ENCODE measurements at places on chromosomes 2 and 18. TPM values are rescaled to one million over a fixed set of nuclear protein-coding genes. Genes with fewer than 3 reads are reported as not detected.

GRCh38 chr2:228447266-228447915 is 265.9 kb upstream of the SPHKAP start:
- H3K27ac ChIP-seq: no peak overlapping the region
- DNase-seq: no peak
- H3K4me3 ChIP-seq: no peak overlapping the region

- no peaks in the 10 kb centered on the region for H3K36me3 ChIP-seq
- no peaks in the 10 kb centered on the region for H3K27me3 ChIP-seq
- H3K27ac ChIP-seq: no peak overlapping the region
- peak; percentile 71 for DNase-seq
These were observed 28.8 kb upstream of the NEDD4L start for GRCh38 chr18:58015065-58015780.

DNA sequence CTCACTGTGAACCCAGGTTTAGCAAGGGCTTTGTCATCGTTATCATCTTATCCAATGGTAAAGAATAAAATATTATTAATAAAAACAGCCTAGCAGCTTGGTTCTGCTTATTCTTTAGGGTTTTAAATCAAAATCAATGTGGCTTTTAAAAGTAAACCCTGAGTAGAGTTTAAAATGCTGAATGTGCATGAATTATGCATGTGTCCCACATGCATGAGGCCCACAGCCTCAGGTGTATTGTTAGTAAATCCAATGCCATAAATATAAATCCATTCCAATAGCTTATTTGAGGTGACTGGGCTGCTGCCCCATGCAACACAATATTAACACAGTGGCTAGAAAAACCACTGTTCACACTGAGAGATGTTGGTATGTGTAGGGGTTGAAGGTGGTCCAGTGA is 254.1 kb downstream of the HNMT start:
- no peak overlapping the region for H3K27ac ChIP-seq
- H3K4me1 ChIP-seq: no peaks in the 10 kb centered on the region
- no peaks in the 10 kb centered on the region for H3K36me3 ChIP-seq
- H3K27me3 ChIP-seq: no peaks in the 10 kb centered on the region

GRCh38 chr18:58013241-58014211 is 30.5 kb upstream of the NEDD4L start:
- DNase-seq: no peak
- H3K27me3 ChIP-seq: no peaks in the 10 kb centered on the region
- no peaks in the 10 kb centered on the region for H3K36me3 ChIP-seq

DNA sequence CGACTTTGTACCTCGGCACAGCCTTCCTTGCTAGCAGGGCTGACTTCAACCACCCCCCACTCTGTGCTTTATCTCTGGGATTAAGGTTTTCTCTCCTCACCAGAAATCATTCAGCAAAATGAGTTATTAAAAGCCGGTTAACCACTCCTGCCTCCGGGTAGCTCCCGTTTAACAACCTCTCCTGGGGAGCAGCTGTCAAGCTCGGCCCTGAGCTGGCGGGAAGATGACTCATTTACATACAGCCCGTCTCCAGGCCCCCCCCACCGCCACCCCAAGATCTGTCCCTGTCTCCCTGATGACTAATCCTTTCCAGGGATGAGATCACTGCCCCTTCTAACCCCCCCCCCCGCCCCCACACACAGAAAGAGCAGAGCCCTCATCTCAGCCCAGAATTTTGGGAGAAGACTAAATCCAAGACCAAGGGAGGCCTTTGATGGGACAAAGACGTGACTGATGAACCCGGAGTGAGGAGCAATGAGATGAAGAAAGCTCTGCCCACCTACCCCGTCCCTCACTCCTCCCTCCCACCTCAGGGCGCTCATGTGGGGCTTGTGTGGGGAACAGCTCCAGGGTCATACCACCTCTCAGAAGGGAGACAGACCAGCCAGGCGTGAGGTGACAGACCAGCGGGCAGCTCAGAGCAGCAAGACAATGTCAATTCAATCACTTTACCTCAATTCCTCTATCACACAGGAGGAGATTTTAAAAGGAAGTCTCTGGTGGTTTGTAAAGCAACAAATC is 131.4 kb downstream of the MSH2 start:
- H3K4me3 ChIP-seq: no peak overlapping the region
- no peaks in the 10 kb centered on the region for H3K27me3 ChIP-seq
- H3K36me3 ChIP-seq: no peaks in the 10 kb centered on the region

DNA sequence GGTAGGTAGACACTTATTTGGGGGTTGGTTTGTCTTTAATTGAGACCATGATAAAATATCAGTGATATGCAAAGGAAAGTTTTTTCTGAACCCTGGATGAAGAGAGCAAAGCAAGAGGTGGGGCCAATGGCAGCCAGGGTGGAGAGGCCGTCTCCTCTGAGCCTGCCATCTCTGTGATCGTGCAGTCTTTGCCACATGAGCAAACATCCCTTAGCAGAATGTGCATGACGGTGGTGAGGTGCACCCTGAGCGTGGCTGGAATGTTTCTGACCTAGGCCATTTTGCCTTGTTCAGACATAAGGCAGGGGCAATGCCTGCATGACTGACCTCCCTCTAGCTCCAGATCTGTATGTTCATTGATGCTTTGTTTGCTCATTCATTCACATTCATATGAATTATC is 6.0 kb downstream of the NCK2 start:
- peaks cover 38% of the 10 kb centered on the region for H3K4me1 ChIP-seq
- H3K36me3 ChIP-seq: no peaks in the 10 kb centered on the region
- no peak for DNase-seq

DNA sequence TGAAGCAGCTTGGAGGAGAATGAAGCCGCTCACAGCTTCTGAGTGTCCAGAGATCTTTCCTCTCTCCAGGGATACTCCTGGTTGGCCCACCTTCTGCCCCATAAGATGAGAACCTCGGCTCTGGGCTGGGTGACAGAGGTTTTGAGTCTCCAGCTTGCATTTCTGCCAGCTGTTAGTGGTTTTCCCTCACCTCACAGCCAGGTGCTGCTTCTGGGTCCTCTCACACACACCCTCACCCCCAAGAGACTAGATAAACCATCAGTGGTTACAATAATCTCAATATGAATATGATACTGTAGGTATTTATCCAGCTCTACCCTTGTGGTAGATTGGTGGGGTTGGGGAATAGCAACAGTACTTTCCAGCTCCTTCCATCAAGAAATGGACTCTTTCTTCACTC is 161.7 kb upstream of the SIX3 start:
- DNase-seq: peak; percentile 32
- H3K36me3 ChIP-seq: no peaks in the 10 kb centered on the region
- H3K27ac ChIP-seq: peak overlapping the region; percentile 67
- H3K27me3 ChIP-seq: no peaks in the 10 kb centered on the region

- H3K36me3 ChIP-seq: no peaks in the 10 kb centered on the region
- no peaks in the 10 kb centered on the region for H3K27me3 ChIP-seq
- no peaks in the 10 kb centered on the region for H3K4me1 ChIP-seq
- no peak overlapping the region for H3K4me3 ChIP-seq
These were observed 166.3 kb downstream of the NRP2 start for GRCh38 chr2:205848601-205849000.

- H3K27me3 ChIP-seq: no peaks in the 10 kb centered on the region
- H3K36me3 ChIP-seq: no peaks in the 10 kb centered on the region
- H3K27ac ChIP-seq: no peak overlapping the region
- no peak overlapping the region for H3K4me3 ChIP-seq
These were observed 50.0 kb downstream of the TMEM163 start for GRCh38 chr2:134668821-134669220.

DNA sequence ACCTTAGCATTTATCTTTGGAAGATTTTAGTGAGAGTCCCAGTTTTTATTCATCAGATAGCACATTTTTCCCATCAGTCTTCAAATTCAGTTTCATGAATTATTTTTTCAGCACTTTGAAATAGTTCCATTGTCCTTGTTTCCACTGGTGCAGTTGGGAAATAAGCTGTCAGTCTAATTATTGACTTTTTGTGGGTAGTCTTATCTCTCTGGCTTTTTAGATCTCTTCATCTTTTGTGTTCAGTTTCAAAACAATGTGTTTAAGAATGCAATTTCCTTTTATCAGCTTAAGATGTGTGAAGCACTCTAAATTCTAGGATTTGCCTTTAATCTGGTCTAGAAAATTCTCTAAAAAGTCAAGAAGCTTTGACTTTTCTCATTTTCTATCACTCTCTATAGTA is 70.5 kb downstream of the GFPT1 start:
- no peak for DNase-seq
- H3K4me3 ChIP-seq: no peak overlapping the region
- no peaks in the 10 kb centered on the region for H3K4me1 ChIP-seq
- H3K27me3 ChIP-seq: no peaks in the 10 kb centered on the region
- H3K27ac ChIP-seq: no peak overlapping the region
- H3K36me3 ChIP-seq: peaks cover 8% of the 10 kb centered on the region

GRCh38 chr18:14026199-14026598 is 106.0 kb downstream of the ZNF519 start:
- no peaks in the 10 kb centered on the region for H3K27me3 ChIP-seq
- no peaks in the 10 kb centered on the region for H3K4me1 ChIP-seq
- H3K27ac ChIP-seq: no peak overlapping the region
- no peak for DNase-seq
- H3K36me3 ChIP-seq: no peaks in the 10 kb centered on the region

- no peak for DNase-seq
- no peaks in the 10 kb centered on the region for H3K27me3 ChIP-seq
- H3K36me3 ChIP-seq: no peaks in the 10 kb centered on the region
- H3K4me3 ChIP-seq: no peak overlapping the region
These were observed 187.9 kb upstream of the ZEB2 start for GRCh38 chr2:144707736-144708326.

DNA sequence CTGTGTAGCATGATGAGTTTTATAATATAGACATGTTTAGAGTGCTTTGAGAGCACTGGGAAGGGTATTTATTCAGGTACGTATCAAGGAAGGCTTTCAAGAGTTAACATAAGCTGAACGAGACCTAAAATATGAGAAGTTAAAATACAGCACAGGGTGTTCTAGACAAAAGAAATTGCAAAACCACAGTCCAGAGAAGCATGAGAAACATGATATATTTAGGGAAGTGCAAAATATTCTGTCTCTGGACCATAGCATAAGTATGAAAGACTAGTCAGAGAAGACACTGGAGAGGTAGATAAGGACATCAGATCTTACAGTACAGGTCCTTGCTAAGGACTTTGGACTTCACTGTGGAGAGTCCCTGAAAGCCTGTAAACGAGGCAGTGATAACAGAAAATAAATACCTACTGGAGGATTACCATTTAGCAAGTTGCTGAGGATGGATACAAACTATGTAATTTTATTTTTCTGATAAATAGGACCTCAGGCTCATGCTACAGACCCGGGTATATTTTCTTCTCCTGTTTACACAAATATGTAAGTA is 43.7 kb downstream of the FSIP2 start:
- no peak for DNase-seq
- no peak overlapping the region for H3K27ac ChIP-seq
- no peaks in the 10 kb centered on the region for H3K36me3 ChIP-seq
- no peaks in the 10 kb centered on the region for H3K27me3 ChIP-seq
- no peaks in the 10 kb centered on the region for H3K4me1 ChIP-seq
- H3K4me3 ChIP-seq: no peak overlapping the region

GRCh38 chr18:62479574-62479973 is 43.3 kb upstream of the ZCCHC2 start:
- H3K36me3 ChIP-seq: no peaks in the 10 kb centered on the region
- H3K27ac ChIP-seq: no peak overlapping the region
- H3K4me3 ChIP-seq: no peak overlapping the region
- H3K27me3 ChIP-seq: 0 out of 2 replicates have a peak, but pooled peaks cover 2% of the 10 kb centered on the region
- no peaks in the 10 kb centered on the region for H3K4me1 ChIP-seq

DNA sequence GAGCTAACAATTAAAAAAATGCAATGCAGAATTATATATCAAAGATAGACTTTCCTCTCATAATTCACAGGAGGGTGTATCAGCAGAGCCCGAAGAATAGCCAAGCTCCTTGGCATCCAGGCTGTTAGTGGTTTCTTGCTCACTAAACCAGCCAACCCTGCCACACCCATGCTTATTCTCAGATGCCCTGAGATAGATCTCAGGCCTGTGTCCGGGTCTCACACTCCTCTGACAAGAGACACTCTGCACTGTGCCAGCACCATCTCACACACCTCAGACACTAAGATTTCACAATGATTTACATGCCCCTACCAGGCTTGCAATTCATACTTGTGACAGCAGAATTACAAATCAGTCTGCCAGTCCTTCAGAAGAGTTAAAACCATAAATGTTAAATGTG is 64.5 kb downstream of the OSBPL1A start:
- H3K4me1 ChIP-seq: no peaks in the 10 kb centered on the region
- H3K36me3 ChIP-seq: no peaks in the 10 kb centered on the region
- no peaks in the 10 kb centered on the region for H3K27me3 ChIP-seq
- no peak overlapping the region for H3K27ac ChIP-seq
- no peak for DNase-seq
- no peak overlapping the region for H3K4me3 ChIP-seq

DNA sequence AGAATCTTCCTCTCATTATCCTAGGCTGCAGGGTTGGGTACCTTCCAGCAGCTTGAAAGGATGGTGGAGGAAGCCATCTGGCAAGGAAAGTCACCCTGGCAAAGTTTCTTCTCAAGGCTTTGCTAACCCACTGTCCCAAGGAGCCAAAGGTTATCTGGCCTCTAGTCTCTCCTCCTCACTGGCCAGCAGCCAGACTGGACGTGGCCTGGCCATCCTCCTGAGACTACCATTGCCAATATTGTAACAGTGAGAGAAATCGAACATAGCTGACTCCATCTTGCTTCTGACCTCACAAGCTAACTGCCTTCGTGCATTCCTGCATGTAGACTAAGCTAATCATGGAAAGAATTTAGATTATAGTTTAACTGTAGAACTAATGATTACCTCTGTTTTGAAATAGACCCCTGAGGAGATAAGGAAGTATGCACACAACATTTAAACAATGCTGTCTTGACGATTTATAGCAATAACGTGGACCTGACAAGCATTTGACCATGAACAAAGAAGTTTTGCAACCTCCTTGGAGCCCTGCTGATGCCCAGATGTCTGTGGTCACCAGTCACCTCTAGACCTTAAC is 7.8 kb upstream of the ANXA4 start:
- H3K27ac ChIP-seq: no peak overlapping the region
- no peak for DNase-seq
- H3K4me3 ChIP-seq: no peak overlapping the region
- peaks cover 20% of the 10 kb centered on the region for H3K4me1 ChIP-seq

GRCh38 chr2:30287857-30288513 is 56.7 kb downstream of the LBH start:
- peak overlapping the region; percentile 40 for H3K4me3 ChIP-seq
- peak; percentile 55 for DNase-seq
- H3K27me3 ChIP-seq: no peaks in the 10 kb centered on the region
- H3K4me1 ChIP-seq: peaks cover 26% of the 10 kb centered on the region

DNA sequence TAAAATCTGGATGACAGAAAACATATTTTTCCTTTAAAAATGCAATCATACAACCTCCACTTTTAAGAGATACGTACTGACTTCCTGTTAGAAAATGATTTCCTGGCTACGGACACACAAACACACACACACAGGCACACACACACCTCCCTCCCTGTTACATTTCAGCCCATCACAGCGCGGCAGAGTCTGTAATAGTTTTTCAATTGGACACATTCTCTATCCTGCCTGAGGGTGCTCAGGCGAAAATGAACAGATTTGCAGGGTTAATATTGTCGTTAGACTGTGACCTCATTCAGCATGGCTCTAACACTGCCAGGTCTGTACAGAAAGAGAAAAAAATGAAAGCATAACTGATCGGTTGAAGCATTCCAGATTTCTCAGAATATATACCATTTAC is 45.0 kb downstream of the KCTD1 start:
- H3K27ac ChIP-seq: no peak overlapping the region
- no peaks in the 10 kb centered on the region for H3K27me3 ChIP-seq
- no peaks in the 10 kb centered on the region for H3K36me3 ChIP-seq
- no peaks in the 10 kb centered on the region for H3K4me1 ChIP-seq
- DNase-seq: no peak

GRCh38 chr2:22499082-22499839 is 885.7 kb upstream of the KLHL29 start:
- DNase-seq: no peak
- no peaks in the 10 kb centered on the region for H3K4me1 ChIP-seq
- no peaks in the 10 kb centered on the region for H3K36me3 ChIP-seq
- H3K27ac ChIP-seq: no peak overlapping the region

Gene MARCO
- total RNA-seq: 0.32 TPM

Gene ABCG5
- total RNA-seq: not detected

Gene AAK1
- 32.9 TPM for total RNA-seq

Gene C2orf72
- 0.18 TPM for total RNA-seq

Measured in GM12878 (cell line).